ENCODE measurements at places on chromosomes 7 and 10. TPM values are rescaled to one million over a fixed set of nuclear protein-coding genes. Genes with fewer than 3 reads are reported as not detected.

PCLO gene
- total RNA-seq = 5.8 TPM

- DNase-seq = no peak
These were observed 9.1 kb downstream of the EN2 start for GRCh38 chr7:155466814-155467733.

- no peak for DNase-seq
These were observed 85.5 kb downstream of the PTPRE start for GRCh38 chr10:127992376-127992775.

CYP17A1 gene
- total RNA-seq = not detected

SFTPD gene
- 0.76 TPM for total RNA-seq

STEAP2 gene
- 7.9 TPM for total RNA-seq

GRCh38 chr10:128511284-128511683 lies 385.1 kb upstream of the MKI67 start:
- no peak for DNase-seq

PSD gene
- total RNA-seq = 4.5 TPM

DNA sequence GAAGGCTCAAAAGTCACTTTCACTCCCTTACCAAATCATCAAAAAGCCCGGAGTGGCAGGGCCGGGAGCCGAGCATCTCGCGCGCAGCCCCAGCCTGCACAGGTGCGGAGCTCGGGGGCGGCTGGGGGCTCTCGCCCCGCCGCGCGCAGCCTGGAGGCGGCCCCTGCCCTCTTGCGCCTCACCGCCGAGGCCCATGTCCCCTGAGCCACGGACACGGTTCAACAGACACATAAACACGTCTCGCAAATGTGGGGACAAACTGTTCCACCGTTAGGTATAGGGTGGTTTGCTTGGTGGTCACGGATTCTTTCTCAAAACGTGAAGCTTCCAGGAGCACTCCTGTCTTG lies 700 bp downstream of the GSAP start:
- DNase-seq = peak; percentile 77

DNA sequence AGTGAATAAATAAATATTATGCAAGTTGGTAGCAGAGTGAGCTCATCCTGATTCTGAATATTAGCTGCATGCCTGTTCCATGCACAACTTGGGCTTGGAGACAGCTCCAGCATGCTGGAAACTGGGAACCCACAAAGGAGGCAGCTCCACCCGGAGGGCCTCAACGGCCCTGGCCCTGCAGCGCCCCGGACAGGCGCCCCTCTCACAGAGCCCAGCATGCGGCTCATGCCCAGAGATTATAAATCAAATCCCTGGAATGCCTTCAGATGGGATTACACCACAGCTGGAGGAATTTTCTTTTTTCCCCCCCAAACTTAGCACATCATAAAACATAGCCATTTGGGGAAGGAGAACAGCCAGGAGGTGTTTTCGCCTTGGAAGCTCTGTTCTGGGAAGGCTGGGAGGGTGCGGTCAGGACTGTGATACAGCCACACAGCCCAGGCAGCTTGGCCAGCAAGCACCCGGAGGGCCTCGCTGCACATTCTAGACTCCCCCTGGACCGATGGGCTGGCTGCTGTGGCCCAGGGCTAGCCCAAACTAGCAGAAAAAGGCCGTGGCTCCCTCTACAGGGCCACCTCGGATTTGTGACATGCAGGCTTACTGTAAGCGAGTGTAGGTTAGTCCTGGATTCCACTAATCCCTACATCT lies 102.4 kb downstream of the PTPN20 start:
- peak; percentile 91 for DNase-seq

GRCh38 chr10:127506094-127506493 lies 43.0 kb upstream of the NPS start:
- DNase-seq = no peak

DNA sequence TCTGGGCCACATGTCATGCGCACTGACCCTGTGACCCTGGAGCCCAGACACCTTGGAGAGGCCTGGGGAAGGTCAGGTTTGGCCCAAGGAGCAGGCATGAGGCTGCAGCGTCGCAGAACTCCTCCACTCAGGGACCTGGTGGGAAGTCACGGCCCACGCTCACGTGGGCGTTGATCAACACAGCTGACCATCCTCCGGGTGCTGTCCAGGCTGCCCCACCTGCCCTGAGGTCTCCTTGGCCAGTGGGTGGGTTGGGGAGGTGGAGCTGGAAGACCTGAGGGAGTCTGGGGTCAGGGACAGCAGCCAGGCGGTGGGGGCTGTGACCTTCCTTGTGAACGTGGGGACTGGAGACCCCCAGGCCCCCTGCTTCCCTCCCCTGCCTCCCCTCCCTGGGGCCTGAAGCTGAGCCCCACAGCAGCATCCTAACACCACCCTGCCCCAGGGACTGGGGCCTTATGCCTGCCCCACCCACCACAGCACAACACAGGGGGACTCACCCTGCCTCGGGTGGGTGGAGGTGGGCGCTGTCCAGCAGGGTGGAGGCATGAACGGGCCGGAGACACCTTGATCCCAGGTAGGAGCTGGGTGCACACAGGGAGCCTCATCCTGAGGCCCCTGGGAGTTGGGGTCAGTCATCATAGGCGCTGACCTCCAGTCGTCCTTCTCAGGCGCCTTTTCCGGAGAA lies 44.0 kb upstream of the ADGRA1 start:
- no peak for DNase-seq

TMEM225B gene
- 2.8 TPM for total RNA-seq

- DNase-seq = no peak
These were observed 26.1 kb downstream of the GBX1 start for GRCh38 chr7:151141311-151141854.
